ENCODE measurements at places on chromosomes 13 and 19.

GRCh38 chr13:74850893-74851292 is 631.1 kb downstream of the TBC1D4 start:
- DNase-seq, result no peak

DNA sequence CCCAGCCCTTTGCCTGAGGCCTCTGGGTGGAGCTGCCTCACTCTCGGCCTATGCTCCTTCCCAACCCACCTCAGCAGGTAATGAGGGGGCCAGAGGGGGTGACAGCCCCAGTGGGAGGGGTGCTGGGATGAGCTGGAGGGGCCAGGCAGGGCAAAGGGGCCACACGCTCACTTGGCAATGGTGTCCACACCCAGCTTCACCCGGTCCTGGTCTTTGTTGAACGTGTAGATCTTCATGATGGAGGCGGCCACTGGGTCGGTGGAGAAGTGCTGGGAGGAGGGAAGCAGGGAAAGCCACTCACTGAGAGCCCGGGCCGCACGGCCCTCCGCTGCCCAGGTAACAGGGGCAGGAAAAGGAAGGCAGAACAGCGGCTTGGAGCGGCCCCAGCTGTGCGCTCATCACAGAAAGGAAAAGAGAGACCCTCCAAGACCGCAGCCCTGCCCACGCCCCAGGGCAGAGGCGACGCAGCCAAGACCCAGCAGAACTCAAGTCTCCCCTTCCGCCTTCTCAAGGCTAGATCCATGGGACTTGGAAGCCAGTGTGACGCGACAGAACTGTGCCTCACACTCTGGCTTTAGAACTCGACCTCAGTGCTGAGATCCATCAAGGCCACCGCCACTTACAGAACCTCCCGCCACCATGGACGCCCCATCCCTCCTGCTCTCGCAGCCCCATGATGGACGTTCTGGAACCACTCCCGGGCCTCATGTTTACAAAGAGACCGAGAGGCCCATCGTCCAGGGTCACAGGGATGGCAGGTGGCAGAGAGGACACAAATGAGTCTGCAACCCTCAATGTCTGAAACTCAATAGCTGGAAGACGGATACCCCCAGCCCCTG is 9.2 kb downstream of the UBXN6 start:
- no peak for DNase-seq

GRCh38 chr13:98787996-98788395 is 35.5 kb upstream of the SLC15A1 start:
- no peak for DNase-seq

DNA sequence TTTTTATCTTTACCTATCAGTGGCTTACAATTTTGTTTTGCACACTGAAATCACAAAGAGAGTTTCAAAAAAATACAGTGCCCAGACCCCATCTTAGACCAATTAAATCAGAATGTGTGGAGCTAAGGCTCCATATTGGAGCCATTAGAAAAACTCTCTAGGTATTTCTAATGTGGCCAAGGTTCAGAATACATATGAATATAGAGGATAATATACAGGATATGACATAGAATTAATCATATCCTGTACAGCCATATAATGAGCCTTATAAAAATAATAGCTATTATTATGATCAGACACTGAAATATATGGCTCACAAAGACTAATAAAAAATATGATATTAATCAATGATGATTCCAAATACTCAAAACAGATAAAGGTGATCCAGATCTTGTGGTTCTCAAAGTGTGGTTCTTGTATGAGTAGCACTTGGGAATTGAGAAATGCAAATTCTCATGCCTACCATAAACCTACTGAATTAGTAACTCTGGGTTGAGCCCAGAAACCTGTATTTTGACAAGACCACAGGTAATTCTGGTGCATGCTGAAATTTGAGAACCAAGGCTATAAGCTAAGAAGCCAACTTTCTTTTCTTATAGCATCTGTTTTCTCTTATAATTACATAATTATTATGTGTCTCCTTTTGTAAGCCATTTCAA is 408.0 kb downstream of the DIAPH3 start:
- DNase-seq, result no peak

- DNase-seq, result no peak
Measured at GRCh38 chr13:84730376-84730775, 848.1 kb upstream of the SLITRK1 start.

GRCh38 chr19:2811735-2812413 is 7.8 kb upstream of the ZNF554 start:
- DNase-seq, result no peak

DNA sequence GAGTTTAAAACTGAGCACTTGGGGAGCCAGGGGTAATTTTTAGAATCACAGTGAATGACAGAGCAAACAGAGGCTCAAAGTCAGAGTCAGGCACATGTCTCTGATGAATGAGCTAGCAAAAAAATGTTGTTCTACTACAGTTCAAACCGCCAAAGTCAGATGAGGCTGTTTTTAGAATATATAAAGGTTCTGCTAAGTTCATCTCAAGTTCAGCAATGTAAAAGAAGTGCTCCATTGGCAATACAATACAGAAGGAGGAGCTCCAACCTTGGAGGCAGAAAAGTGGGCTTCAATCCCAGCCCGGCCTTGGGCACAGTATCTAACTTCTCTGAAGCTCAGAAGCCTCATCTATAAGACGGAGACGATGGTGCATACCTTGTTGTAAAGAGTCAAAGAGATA is 70.1 kb upstream of the IPO5 start:
- no peak for DNase-seq

GRCh38 chr19:16861011-16861410 is 27.8 kb upstream of the F2RL3 start:
- no peak for DNase-seq

GRCh38 chr13:79692846-79693245 is 211.9 kb downstream of the NDFIP2 start:
- no peak for DNase-seq

- peak; percentile 99 for DNase-seq
Measured at GRCh38 chr19:9309974-9310446, 372 bp upstream of the ZNF699 start.

DNA sequence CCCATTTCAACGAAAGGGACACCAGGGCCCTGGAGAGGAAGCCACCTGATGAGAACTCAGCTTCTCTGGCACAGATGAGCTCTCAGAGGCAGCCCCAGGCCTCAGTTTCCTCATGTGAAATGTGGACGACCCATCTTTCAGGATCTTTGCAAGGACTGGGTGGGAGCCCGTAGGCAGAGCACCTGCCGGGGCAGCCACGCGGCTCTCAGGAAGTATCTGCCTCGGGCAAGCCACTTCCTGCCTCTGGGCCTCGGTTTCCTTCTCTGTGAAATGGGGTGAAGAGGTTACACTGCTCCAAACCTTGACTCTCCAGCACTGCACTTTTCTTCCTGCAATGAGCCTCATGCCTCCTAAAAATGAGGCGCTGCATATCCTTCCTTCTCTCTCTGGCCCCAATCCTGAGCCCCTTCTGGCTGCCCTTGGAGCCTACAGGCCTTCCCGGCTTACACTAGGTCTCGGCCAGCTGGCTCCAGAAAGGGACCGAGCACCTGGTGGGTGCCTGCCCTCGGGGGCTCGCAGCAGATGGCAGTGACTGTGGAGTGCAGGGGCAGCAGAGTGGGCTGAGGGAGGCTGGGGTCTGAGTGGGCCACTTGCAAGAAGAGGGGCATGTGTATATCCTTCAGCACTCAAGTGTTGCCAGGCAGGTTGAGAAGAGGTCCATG is 3.5 kb downstream of the SSBP4 start:
- DNase-seq, result peak; percentile 21

- no peak for DNase-seq
Measured at GRCh38 chr13:25489238-25489637, 117.5 kb downstream of the ATP8A2 start.

DNA sequence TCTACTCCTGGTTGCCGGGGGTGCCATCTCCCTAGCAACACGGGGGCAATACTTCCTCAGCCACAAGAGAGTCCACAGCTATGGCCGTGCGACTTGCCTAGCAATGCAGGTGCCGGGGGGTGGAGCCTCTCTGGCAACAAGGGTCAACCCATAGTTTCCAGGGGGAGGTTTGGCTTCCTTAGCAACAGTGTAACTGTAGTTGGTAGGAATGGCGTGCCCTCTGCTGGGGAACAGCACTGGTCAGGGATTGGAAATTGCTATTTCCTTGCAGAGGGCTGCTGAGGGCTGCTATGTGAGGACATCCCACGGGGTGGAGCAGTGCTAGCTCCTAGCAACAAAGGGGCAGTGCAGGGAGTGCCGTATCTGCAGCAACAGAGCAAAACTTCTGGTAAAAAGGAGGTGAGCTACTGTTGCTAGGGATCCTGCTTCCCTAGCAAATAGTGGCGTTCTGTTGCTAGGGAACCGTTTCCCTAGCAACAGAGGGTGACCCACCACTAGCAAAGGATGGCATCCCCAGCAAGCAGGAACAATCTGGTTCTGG is 7.0 kb upstream of the TMC4 start:
- no peak for DNase-seq

- DNase-seq, result no peak
Measured at GRCh38 chr19:9705836-9706235, 30.9 kb upstream of the ZNF562 start.

GRCh38 chr19:30235946-30236345 is 136.2 kb upstream of the ZNF536 start:
- no peak for DNase-seq

- DNase-seq, result no peak
Measured at GRCh38 chr13:35252536-35253205, 223.8 kb downstream of the MAB21L1 start.

DNA sequence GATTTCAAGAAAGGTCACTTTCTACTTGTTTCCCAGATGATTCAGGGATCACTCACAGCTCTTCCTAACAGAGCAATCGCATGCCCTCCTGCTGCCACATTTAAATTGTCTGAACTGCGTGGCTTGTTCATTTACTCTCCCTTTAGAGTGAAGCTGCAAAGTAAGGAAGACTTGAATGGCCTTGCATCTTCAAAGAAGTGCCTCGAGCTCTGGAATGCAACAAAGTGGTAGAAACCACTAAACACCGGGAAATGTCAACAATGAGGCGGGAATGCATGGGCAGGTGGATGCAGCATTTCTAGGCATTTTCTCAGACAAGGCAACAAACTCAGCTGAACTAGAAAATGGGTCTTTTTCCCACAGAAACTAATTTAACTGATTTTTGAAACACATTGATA is 10.3 kb upstream of the DACH1 start:
- no peak for DNase-seq

DNA sequence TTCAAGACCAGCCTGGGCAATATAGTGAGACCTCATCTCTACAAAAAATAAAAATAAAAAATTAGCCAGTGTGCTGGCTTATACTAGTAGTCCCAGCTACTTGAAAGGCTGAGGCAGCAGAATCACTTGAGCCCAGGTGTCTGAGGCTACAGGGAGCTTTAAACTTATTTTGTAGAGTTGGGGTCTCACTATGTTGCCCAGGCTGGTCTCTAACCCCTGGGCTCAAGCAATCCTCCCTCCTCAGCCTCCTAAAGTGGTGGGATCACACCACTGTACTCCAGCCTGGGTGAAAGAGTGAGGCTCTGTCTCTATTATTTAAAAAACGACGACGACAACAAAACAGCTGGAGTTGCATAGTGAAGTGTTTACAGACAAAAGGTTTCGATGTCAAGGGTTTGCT is 8.0 kb downstream of the RAB3D start:
- DNase-seq, result no peak

GRCh38 chr19:19642506-19643157 is 825 bp downstream of the GMIP start:
- peak; percentile 5 for DNase-seq

- DNase-seq, result no peak
Measured at GRCh38 chr13:51549593-51549992, 34.7 kb upstream of the WDFY2 start.

DNA sequence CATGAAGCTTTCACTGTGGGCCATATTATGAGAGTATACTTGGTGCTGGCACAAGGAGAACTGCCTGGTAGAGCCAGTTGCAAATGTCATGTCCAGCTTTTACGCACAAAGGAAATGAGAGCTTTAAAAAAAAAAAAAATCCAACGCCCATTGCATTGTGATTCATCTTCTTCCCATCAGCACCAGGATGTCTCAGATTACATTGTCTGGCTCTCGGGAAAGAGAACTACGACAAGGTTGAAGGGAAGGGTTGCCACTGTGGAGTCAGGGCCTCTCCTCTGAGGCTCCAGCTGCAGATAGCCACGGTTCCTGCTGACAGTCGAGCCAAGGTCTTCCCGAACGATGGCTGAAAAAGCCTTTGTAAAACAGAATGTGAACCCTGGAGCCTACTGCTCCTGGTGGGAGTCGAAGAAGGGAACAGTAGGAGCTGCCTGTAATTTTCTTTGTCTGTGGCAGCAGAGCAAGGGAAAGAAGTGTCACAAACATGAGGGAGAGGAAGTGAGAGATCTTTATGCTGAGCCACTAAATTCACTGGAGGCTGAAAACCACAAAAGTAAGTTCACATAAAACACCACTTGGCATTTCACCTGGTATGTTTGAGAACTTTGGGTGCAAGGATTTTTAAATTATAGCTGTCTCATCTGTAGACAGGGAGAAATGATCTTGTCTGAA is 704.7 kb downstream of the DIAPH3 start:
- DNase-seq, result peak; percentile 23

DNA sequence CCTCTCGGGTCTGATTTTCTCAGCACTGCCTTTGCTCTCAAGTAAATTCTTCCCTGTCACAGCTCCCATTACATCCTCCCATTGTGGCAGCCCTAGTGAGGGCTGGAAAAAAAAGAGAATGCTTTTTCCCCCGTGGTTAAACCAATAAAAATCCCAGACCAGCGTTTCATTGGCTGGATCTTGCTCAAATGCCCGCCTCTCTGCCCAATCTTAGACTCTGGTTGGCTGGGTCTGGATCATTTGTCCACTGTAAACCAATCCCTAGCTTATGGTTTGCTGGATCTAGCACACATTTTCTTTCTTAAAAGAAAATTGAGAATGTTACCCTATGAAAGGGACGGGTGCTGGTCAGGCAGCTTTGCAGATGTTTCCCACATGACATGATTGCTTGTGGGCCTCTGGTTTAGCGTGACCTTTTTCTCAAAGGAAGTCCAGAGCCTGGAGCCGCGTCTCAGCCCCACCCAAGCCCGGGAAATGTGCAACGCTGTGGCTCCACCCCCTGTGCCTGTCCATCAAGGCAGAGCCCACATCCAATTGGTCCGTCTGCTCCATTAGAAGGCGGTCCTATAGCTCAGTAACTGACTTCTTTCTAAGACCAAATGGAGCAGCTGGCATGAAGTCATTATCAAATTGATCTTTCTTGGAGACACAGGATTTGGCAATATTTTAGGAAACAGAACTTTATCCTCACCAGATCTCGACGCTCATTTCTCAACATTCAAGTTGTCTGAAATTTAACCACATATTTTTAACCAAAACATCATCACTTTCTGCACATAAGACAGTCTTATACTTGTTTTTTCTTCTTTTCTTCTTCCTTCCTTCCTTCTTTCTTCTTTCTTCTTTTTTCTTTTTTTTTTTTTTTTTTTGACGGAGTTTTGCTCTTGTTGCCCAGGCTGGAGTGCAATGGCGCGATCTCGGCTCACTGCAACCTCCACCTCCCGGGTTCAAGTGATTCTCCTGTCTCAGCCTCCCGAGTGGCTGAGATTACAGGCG is 2.6 kb upstream of the MCEMP1 start:
- DNase-seq, result peak; percentile 24

GRCh38 chr13:80388506-80388905 is 47.6 kb upstream of the SPRY2 start:
- DNase-seq, result no peak

- DNase-seq, result no peak
Measured at GRCh38 chr13:83204886-83205285, 677.4 kb downstream of the SLITRK1 start.
